ENCODE measurements at places on chromosomes 12 and 14. TPM values are rescaled to one million over a fixed set of nuclear protein-coding genes. Genes with fewer than 3 reads are reported as not detected.
A peak's percentile ranks its signal among the peaks of the same experiment; 100 is the strongest.

DNA sequence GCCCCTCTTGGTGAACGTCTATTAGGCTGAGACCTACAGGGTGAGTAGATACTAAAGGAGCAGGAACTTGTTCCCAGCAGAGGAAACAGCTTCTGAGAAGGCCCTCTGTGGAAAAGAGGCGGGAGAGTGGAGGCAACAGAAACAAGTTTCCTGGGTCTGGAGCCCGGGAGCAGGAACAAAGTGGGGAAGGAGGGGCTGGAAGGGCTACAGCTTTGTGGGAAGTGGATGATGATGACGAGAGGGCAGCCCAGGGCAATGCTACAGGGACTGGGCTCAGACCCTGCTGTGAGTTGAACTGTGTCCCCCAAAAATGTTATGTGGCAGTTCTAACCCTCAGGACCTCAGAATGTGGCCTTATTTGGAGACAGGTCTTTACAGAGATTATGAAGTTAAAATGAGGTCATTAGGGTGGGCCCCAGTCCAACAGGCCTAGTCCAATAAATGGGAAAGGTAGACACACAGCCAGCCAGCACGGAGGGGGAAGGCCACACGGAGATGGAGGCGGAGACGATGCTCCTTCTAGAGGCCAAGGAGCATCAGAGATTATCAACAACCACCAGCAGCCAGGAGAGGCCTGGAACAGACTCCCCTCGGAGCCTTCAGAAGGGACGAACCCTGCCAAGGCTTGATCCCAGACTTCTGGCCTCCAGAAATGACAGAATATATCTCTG is 14.3 kb downstream of the CAMKK2 start:
- DNase-seq = no peak

DNA sequence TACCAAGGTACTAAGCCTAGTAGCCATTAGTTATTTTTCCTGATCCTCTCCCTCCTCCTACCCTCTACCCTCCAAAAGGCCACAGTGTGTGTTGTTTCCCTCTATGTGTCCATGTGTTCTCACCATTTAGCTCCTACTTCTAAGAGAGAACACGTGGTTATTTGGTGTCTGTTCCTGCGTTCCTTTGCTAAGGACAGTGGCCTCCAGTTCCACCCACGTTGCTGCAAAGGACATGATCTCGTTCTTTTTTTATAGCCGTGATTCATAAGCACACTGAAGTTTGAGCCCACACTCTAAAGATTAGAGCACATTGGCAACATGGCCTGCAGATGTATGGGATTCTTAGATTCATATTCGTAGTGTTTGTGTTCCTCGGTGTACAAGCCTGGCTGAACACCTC is 8.1 kb upstream of the STX2 start:
- DNase-seq = no peak

- DNase-seq = no peak
These were observed 200.5 kb downstream of the GXYLT1 start for GRCh38 chr12:41944216-41944615.

GRCh38 chr14:28875934-28876571 is 109.5 kb downstream of the FOXG1 start:
- no peak for DNase-seq

DNA sequence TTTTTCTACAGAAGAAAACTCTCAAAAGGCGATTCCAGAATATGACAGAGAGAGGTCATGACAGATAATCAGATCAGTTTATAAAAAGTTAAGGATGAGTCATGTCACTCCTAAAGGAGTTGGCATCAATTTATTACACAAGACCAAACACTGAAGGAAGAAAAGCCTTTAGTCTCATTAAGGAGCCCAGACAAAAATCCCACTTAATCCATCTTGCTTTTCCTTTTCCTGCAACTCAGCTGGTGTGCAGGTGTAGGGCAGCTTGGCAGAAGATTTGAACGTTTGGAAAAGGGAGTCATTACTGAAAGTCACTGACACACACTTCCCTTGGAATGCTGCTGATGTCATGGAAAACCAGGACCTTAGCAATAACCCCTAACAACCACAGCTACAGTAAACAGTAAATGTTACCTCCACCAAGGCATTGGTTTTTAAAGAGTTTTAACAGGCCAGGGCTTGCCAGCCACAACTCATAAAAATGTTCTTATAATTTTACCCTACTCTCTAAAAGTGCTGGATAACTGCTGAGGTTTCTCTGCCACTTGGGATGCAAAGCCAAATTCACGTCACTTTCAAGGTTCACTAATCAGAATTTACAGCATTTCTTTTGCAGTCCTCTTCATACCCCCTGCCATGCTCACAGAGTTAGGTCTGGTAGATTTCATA is 320.6 kb downstream of the RAD51B start:
- DNase-seq = peak; percentile 73

DNA sequence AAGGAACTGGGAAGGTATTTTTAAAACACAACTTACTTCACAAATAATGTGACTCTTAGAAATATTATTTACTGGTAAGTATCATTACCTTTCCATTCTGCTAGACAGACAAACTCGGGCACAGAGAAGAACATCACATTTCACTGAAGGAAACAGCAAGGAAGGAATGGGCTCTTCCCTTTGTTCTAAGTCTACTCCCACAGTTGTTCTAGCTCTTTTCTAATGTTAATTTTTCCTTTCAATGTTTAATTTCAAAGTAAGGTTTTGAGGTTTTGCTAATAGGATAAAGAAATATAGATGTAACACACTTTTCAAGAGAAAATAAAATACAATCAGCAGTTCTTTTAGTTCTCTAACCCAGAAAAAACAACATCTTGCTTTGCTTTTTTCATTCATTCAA is 7.0 kb downstream of the NID2 start:
- DNase-seq = no peak

The SCAF11 gene
- 144 TPM for polyA plus RNA-seq

The ALX1 gene
- polyA plus RNA-seq = 55.4 TPM

The ALKBH2 gene
- polyA plus RNA-seq = 31.8 TPM
